A549 treated with AZD2906 at 1 μM for 4 hours (cell line): ENCODE measurements at places on chromosomes 4 and X. TPM values are rescaled to one million over a fixed set of nuclear protein-coding genes. Genes with fewer than 3 reads are reported as not detected.

The N4BP2 gene
- 2.0 to 4.1 TPM (median 2.6 TPM) in 5 replicates for total RNA-seq

The PRSS12 gene
- total RNA-seq = 0.19 to 0.31 TPM (median 0.27 TPM) in 5 replicates

The PGAM4 gene
- total RNA-seq = 0.12 to 0.77 TPM (median 0.30 TPM) in 5 replicates

The GAB3 gene
- 0.56 to 0.77 TPM (median 0.66 TPM) in 5 replicates for total RNA-seq

The GLRA3 gene
- 0.01 TPM in 2 of 5 replicates, not detected in the others for total RNA-seq

The NRK gene
- total RNA-seq = not detected in 5 replicates
